ENCODE measurements at places on chromosomes 16 and 17.

GRCh38 chr17:52517176-52517575 lies 358.7 kb upstream of the CA10 start:
- no peak for DNase-seq

DNA sequence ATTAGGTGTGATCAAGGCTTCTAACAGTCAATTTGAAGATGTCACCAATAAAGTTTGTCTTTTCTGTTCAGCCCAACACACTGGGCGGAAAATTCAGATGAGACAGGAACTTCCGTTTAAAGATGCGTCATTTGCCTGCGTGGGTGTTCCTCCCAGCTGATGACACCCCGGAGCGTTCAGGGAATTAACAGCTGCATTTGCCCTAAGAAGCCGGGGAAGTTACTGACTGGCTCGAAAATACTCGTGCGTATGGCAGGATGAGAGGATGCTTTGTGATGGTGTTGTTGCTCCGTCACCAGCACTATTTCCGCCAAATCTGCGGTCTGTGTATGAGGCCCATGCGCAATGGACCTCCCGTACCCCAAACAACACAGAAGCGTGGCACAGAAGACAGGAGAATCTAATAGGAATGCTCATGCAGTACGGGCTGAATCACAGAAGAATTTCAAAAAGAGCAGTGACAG lies 11.9 kb upstream of the PVALEF start:
- peak; percentile 78 for DNase-seq

DNA sequence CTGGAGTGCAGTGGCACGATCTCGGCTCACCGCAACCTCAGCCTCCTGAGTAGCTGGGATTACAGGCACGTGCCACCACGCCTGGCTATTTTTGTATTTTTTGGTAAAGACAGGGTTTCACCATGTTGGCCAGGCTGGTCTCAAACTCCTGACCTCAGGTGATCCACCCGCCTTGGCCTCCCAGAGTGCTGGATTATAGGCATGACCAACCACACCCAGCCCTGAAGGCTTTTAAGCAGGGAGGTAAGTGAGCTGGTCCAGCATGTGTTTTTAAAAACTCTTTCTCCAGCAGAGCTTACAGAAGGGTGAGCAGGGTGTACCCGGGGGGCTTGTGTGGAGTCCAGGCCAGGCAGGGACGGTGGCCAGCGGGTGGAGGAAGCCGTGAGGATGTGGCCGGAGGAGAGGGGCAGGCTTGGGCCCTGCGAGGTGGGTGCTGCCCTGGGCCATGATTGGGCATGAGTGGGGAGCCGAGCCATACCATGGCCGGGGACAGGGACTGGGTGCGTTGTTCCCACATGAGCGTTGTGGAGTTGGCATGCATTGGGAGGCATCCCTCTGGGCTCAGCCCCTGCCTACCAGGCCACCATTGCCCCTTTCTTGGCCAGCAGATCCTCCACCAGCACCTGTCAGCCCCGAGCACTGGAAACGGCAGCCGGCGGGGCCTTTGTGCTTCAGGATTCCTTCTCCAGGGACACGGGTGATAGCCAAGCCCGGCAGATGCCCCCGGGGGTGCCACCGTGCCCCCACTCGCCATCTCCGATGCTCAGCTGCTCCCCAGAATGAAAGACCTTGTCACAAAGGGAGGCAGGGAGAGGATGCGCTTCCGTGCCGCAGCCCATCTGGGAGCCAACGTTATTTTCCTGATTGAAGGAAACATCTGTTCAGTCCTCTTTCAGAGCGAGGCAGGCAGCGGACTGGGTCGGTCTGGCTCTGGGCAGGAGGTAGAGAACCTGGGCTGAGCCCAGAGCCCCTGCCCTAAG lies 64.5 kb downstream of the RAI1 start:
- DNase-seq, result no peak

GRCh38 chr16:71883168-71883848 lies 674 bp downstream of the ZNF821 start:
- DNase-seq, result no peak

DNA sequence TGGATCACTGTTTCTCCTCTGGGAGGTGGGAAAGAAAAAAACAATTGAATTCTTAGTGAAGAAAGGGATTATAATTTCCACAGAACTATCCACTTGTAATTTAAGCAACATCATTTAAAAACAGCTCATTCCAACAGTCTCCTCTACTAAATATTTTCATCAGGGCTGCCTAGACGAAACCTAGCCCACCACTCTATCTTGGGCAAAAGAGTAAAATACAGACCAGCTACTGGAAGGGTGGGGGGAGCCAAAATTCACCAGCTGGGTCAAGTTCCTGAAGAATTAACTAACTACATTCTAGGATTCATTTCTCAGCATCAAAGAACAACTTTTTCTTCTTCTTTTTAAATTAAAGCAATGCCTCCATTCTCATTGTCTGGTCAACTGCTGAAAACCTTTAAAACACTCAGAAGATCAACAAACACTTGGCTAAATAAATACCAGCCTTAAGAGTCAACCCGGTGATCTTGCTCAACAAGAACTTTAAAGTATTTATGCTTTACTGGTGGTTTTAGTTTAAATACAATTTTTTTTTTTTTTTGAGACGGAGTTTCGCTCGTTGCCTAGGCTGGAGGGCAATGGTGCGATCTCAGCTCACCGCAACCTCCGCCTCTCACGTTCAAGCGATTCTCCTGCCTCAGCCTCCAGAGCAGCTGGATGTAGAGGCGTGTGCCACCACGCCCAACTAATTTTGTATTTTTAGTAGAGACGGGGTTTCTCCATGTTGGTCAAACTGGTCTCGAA lies 25.2 kb downstream of the KANSL1 start:
- DNase-seq, result no peak

GRCh38 chr17:66405836-66406677 lies 103.6 kb downstream of the PRKCA start:
- DNase-seq, result no peak

DNA sequence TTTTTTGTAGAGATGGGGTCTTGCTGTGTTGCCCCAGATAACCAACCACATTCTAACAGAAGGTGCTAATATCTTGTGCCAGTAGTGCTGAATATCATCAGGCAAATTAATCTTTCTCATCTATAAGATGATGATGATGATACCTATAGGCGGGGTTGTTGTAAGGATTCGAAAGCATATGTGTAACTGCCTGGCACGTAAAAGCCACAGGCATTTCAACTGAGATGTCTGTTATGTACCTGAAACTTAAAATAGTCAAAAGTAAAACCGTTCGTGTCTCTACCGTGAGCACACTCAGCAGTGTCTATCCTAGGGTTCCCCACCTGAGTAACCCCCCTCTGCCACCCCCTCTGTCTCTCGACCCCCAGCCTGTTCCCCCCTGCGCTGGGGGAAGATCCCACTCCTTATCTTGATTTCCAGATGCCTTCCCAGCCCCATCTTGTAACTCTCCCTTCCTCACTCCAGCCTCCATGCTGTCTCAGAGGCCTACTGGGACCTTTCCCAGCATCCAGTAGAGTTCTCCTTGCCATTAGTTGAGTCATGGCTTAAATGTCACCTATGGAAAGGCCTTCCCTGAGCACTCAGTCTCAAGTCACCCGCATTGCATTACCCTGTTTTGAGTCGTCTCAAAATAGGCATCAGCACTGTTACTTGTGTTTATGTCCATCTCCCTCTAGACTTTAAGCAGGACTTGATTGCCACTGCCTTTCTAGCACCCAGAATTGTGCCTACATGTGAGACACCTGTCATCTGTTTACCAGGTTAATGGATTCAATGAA lies 34.1 kb downstream of the CDRT15 start:
- no peak for DNase-seq

DNA sequence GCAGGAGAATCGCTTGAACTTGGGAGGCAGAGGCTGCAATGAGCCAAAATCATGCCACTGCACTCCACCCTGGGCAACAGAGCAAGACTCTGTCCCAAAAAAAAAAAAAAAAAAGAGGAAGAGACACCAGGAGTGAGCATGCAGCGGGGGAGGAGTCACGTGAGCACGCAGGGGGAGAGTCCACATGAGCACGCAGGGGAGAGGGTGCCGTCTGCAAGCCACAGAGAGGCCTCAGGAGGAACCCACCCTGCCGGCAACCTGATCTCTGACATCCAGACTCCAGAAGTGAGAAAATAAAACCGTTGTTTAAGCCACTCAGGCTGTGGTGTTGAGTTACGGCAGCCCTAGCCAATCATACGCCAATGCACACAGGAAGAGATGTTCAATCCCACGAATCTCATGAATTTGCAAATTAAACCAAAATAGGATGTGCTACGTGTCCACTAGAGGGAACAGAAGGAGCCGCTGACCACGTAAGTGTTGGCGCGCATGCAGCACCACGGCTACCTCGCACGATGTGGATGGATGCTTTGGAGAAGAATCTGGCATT lies 42.2 kb downstream of the CCDC57 start:
- DNase-seq, result no peak

- peak; percentile 2 for DNase-seq
Measured at GRCh38 chr16:1182950-1183907, 30.3 kb downstream of the CACNA1H start.

GRCh38 chr17:82685291-82685690 lies 13.2 kb downstream of the RAB40B start:
- no peak for DNase-seq

DNA sequence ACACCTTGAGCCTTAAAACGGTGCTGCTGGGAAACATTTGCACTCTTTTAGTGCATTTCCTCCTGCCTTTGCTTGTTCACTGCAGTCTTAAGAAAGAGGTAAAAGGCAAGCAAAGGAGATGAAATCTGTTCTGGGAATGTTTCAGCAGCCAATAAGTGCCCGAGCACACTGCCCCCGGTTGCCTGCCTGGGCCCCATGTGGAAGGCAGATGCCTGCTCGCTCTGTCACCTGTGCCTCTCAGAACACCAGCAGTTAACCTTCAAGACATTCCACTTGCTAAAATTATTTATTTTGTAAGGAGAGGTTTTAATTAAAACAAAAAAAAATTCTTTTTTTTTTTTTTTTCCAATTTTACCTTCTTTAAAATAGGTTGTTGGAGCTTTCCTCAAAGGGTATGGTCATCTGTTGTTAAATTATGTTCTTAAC lies 4.4 kb downstream of the SOX9 start:
- DNase-seq, result no peak

DNA sequence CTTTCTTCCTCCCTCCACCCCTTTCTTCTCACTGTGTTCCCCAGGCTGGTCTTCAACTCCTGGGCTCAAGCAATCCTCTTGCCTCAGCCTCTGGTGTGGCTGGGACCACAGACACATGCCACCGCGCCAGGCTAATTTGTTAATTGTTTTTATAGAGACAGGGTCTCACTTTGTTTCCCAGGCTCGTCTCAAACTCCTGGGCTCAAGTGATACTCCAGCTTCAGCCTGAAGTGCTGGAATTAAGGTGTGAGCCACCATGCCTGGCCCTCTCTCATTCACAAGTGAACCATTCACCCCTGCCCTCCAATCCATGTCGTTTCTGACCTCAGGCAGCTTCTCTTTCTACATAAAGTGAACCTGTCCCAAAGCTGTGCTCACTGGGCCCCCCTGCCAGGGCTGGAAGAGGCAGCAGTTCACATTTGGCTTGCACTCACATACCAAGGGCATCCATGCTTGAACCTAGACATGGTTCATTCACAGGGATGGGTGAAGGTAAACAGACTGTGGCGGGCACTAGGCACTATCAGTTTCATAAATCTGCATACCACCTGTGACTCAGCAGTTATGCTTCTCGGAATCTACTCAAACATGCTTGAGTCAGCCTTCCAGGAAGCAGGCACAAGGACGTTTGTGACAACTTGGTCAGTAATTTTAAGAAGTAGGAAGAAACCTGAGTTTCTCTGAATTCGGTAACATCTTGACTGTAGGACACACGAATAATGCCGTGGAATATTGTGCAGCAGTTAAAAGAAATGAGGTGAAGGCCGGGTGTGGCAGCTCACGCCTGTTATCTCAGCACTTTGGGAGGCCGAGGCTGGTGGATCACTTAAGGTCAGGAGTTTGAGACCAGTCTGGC lies 6.0 kb upstream of the RNF213 start:
- no peak for DNase-seq

DNA sequence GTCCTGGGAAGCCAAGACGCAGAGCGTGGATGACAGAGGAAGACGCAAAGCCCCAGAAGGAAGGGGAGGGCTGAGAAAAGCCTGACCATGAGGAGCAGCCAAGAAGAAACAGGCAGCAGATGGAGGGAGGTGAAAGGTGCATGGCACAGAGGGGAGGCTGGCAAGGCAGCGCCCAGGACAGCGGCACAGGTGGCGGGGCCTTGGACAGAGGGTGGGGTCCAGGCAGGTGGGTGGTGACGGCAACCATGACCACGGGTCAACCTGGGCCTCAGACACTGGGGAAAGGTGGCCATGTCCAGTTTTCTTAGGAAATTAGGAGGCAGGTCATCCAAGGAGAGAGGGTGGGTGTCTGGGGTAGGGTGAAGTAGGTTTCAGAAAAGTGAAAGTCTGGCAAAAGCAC lies 17.0 kb downstream of the ARHGAP17 start:
- no peak for DNase-seq

DNA sequence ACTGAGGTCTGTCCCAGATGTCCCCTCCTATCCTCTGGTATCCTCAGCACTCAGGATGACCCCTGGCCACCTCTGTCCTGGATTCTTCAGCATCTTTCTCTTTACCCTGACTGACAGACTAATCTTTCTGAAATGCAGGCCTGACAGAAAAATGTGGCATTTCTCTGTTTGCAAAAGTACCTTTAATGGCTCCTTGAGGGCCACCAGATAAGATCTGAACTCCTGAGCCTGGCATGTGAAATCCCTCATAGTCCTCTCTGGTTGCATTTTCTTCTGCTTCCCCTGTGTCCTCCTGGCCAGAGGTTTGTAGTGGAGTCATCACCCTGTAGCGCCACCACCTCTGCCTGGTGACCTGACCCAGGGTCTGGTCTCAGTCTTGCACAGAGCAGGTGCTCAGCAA lies 2.0 kb upstream of the ELMO3 start:
- no peak for DNase-seq

DNA sequence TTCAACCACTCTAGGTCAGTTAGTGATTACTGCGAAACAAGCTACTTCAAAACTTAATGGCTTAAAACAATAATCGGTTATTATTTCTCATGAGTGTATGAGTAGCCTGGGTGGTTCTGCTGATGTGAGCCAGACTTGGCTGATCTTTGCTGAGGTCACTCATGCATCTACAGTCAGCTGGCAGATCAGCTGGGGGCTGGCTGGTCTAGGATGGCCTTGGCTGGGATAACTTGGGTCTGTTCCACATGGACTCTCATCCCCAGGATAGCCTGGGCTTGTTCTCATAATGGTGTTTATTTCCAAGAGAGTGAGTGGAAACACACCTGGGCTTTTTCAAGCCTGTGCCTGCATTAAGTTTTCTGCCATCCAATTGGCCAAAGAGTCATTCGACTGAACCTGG lies 13.0 kb downstream of the CCDC182 start:
- no peak for DNase-seq
